ENCODE measurements at places on chromosomes 7 and 10.
A peak's percentile ranks its signal among the peaks of the same experiment; 100 is the strongest.

DNA sequence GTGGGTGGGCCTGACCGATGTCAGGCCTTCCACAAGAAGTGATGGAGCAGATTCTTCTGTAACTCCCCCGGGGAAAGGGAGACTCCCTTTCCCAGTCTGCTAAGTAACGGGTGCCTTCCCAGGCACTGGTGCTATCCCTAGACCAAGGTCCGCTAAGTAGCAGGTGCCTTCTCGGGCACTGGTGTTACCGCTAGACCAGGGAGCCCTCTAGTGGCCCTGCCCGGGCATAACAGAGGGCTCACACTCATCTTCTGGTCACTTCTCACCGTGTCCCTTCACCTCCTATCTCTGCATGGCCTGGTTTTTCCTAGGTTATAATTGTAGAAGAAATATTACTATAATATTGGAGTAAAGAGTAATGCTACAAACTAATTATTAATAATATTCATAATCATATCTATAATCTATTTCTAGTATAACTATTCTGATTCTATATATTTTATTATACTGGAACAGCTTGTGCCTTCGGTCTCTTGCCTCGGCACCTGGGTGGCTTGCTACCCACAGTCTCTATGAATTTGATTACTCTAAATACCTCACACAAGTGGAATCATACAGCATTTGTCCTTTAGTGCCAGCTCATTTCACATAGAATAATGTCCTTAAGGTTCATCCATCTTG lies 1378.7 kb downstream of the XPNPEP1 start:
- peak; percentile 81 for DNase-seq

DNA sequence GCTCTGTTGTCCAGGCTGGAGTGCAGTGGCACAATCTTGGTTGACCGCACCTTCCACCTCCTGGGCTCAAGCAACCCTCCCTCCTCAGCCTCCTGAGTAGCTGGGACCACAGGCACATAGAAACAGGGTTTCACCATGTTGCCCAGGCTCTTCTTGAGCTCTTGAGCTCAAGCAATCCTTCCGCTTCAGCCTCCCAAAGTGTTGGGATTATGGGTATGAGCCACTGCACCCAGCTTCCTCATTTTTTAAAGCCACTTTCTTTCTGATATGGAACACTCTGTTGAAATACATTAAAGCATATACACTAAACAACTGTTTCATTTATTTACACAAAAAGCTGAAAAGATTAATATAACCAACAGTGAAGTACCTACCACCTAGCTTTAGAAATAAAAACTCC lies 117.2 kb downstream of the CLEC2L start:
- DNase-seq: no peak

DNA sequence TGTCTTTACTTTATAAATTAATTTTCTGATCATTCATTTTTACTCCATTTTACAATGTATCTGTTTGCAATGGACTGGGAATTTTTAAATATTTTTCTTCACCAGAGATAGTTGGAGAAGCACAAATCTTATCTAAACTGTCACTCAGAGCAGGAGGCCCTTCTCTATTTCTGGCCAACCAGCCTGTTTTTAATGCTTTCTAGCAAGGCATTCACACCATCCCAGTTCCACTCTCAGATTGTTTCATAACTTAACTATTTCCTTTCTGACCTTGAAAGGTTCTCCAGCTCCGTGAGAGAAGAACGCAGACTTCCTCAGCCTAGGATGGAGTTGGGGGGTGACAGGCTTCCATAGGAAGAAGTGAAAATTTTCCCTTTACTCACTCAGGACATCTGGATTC lies 155.8 kb downstream of the SKIDA1 start:
- peak; percentile 87 for DNase-seq

- peak; percentile 55 for DNase-seq
These were observed 3.7 kb downstream of the CCNJ start for GRCh38 chr10:96047004-96047649.

- no peak for DNase-seq
These were observed 26.2 kb upstream of the DKK1 start for GRCh38 chr10:52287866-52288265.

DNA sequence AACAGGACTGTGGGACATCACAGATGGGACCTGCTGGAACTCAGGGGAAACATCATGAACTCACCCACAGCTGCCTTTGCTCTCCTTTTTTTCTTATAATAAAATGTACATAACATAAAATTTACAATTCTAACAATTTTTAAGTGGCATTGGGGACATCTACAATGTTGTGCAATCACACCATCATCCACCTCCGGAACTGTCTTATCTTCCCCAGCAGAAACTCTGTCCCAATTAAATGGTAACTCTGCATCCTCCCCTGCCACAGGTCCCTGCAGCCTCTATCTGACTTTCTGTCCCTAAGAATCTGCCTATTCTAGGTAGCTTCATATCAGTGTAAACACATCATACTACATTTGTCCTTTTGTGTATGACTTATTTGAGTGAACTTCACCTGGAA lies 19.4 kb upstream of the TMEM72 start:
- DNase-seq: no peak

DNA sequence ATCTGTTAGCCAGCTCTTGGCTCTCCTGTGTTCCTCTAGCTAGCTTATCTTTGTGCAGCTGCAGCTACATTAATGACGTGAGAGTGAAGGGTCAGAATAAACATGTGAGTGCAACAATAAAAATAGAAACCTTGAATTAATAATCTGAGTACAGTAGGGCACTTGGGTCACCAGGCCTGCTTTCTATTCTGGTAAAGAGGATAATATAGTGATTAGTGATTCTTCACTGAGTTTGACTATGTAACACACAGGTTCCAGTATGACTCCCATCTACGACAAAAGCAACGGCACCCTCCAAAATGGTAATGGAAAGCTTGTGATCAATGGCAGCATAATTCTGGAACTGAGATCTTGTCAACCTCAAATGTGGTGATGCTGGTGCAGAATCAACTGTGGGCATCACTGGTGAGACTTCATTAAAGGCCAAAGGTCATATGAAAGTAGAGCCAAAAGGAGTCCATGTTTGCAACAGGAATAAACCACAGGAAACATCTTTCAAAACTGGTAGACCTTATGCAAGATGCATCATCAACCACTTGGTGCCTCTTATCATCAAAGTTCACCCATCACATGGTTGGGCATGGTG lies 77.6 kb downstream of the NRBF2 start:
- peak; percentile 65 for DNase-seq

GRCh38 chr7:46076527-46076926 lies 155.5 kb upstream of the IGFBP3 start:
- DNase-seq: no peak

DNA sequence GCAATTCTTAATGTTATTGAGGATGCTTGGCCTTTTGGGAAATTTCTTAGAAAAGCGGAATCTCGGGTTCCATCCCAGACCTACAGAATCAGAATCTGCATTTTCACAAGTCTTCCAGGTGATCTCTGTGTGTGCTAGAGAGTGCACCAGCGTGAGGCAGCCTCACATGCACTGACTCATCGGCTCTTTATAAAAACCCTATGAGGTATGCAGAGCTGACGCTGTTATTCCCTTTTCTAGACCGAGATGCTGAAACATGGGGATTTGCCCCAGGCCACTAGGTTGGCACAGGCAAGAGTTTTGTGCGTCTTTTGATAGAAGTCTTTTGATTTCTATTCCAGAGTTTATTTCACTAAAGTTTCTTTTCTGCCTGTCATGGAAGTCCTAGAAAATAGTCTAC lies 61.2 kb downstream of the CDCA7L start:
- no peak for DNase-seq

- DNase-seq: no peak
These were observed 405.0 kb downstream of the PCDH15 start for GRCh38 chr10:54396031-54396430.

DNA sequence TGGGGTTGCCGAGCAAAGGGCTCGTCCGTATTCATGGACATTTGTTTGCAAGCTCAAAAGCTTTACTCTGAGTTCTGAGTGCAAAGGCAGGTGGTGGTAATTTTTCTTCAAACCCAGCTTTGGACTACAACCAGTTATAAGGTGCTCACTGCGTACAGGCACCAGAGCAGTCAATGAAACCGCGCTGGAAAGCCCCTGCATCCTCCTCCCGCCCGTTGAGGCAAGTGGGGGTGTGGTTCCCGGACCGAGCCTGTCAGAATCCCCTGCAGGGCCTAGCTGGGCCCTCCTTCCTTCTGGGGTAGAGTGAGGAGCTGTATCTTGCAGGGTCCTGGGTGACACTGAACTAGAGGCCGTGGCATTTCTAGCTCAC lies 22.3 kb downstream of the AMZ1 start:
- no peak for DNase-seq

- DNase-seq: no peak
These were observed 7.2 kb upstream of the EPHA1 start for GRCh38 chr7:143415742-143416397.

GRCh38 chr10:90787393-90788198 lies 70.2 kb downstream of the HTR7 start:
- DNase-seq: peak; percentile 55

GRCh38 chr7:65444899-65445823 lies 71.5 kb downstream of the ZNF92 start:
- no peak for DNase-seq

DNA sequence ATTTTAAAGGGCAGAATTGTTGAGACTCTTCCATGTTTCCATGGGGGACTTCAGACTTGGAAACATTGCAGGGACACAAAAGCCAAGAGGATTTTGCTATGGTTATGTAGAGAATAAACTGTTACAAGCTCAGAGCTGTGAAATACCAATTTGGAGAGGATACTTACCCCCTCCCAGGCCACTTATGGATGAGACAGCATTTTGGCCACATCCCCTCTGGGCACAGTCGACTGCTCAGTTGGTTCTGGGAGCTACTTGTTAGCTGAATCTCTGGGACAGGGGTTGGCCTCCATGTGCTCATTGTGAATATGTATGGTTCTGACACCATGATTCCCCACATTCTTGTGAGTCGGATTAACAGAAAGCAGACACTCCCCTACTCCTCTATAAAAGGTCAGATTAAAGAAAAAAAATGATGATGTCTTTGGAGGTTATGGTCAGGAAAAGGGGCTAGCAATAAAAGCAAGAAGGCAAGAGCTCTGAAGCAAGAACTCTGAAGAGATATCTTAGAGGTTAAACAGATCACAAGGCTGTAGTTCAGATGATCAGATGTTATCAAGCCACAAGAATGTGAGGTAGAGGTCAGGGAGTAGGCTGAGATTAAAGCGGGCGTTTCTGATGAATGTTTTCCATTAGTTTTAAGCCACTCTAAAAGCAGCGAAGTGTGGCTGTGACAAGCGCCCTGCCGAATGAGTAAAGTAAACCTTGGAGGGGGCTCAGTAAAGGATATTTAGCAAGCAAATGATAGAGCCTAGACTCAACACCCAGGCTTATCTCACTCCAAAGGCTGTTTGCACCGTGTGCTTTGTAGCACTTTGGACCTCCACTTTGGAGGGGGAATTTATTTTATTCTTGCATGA lies 17.2 kb downstream of the STAMBPL1 start:
- DNase-seq: no peak
